Progenitor cell of endocrine pancreas (in vitro differentiated cells): ENCODE measurements at places on chromosomes 16 and 17.

- DNase-seq, result no peak
These were observed 102.9 kb downstream of the HIC1 start for GRCh38 chr17:2157675-2158395.

DNA sequence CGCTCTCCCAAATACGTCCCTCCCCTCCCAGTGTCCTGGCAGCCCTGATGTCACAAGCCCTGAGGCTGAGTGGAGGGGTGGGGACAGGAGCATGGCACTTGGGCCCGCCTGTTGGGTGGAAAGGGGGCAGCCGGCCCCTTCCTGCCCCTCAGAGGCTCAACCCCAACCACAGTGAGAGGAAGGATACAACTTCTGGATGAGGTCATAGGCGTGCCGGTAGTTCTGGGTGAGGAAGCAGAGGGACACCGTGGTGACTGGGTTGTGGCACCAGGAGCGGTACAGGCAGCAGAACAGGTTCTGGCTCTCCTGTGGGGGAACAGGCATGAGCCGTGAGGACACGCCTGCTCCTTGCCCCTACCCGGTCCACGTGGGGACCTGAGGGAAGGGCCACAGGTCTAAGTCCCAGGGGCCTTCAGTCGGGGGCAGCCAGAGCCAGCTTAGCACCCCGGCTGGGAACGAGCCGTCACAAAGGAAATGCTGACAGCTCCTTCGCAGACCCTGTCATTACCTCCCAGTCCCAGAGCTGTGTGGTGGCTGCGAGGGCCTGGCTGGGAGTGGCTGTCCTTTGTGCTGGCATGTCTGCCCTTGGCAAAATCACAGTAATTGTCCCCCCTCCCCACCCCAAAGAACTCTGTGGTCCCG lies 11.2 kb upstream of the MTSS2 start:
- no peak for DNase-seq

DNA sequence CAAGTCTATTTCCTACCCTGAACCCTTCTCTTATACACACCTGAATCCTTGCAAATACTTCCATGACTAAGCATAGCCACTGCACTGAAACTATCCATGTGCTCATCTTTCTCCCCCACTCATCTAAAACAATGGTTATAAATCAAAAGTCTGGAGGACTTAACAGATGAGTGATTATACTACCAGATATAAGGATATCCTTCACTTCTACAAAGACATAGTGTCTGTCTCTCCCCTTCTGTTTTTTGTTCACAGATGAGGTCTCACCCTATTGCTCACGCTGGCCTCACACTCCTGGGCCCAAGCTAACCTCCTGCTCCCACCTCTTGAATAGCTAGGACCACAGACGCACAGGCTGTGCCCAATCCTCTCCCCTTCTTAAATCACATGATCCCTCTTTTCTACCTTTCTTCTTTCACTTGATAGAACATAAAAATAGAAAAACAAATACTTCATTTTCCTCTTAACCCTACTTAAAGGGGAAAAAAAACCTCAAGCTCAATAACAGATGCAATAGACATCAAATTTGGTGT lies 19.2 kb downstream of the CEP112 start:
- no peak for DNase-seq

- no peak for DNase-seq
These were observed 74.8 kb upstream of the CLEC18B start for GRCh38 chr16:74496054-74496453.

DNA sequence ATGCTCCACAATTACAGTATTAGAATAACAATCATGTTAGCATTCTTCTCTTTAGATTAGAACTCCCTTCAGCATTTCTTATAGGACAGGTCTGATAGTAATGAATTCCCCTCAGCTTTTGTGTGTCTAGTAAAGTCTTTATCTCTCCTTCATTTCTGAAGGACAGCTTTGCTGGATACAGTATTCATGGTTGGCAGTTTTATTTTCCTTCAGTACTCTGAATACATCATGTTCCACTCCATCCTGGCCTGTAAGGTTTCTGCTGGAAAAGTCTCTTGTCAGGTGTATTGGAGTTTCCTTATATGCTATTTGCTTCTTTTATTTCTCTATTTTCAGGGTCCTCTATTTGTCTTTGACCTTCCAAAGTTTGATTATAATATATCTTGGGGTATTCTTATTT lies 4.0 kb upstream of the ABCA10 start:
- no peak for DNase-seq

DNA sequence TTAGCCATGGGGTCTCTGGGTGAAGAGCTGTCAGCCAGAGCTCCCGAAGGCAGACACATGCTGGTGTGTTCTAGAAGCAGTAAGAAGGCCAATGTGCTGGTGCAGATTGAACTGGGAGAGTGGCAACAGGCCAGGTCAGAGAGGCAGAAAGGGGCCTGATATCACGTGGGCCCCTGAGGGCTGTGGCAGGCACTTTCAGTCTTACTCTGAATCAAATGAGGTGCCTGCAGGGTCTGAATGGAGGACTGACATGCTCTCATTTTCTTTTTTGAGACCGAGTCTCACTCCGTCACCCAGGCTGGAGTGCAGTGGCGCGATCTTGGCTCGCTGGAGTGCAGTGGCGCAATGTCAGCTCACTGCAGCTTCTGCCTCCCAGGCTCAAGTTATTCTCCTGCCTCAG lies 293.8 kb downstream of the ABCC12 start:
- DNase-seq, result no peak

DNA sequence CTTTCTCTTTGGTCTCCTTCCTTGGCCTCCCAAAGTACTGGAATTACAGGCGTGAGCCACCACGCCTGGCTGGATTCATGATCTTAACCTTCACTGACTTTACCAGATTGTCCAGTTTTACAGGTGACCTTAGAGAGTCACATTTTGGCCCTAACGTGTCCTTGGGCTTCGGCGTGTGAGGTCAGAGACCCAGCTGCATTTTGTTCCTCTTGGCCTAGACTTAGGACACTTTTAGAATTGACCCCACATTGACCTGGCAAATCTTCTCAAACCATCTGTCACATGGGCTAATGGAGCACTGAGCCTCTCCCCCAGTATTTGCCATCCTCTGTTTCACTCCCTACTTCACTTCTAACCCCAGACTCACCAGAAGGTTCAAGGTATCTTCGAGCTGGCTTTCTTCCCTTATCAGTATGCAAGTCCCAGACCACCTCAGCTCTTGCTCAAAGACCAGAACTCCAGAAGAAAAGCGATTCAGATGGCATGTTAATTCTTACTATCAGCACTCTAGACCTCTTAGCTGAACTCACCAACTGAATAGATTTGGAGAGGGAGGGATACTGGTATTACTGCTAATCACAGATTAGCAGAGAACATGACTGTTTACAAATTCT lies 1.7 kb upstream of the CYTH1 start:
- no peak for DNase-seq

DNA sequence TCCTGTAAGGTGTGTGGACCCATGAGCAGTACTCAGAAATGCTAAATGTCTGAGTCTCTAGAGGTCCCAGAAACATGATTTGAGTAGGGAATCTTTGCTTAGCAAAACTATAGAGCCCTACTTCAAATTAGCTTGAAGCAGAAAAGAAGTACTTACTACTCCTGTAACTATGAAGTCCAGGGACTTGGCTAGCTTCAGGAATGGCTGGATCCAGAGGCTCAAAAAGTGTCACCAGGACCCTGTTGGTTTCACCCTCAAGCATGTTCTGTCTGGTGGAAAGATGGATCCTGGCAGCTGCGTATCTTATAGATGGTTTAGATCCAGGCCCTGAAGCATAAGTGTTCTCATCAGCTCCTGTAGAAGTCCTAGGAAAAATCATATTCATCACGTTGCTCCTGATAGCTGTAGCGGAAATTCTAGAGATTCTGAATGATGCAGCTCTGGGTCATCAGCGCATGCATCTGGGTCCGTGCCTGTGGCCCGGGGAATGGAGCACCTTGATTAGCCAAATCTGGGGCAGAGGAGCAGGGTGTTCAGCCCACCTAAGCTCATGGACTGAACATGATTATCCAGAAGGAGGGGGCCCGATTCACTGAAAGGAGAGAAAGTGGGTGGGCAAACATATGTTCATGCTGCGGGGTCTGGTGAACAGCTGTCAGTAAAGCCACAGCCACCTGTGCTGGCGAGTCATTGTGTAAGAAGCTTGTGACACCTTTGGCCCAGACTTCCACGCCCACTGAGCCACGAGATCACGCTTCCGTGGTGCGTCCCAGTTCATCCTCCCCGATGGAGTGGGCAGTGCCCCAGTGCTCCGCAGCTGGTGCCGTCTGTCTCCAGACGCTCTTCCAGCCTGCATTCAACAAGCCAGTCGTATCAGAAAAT lies 260.6 kb downstream of the CPPED1 start:
- no peak for DNase-seq

DNA sequence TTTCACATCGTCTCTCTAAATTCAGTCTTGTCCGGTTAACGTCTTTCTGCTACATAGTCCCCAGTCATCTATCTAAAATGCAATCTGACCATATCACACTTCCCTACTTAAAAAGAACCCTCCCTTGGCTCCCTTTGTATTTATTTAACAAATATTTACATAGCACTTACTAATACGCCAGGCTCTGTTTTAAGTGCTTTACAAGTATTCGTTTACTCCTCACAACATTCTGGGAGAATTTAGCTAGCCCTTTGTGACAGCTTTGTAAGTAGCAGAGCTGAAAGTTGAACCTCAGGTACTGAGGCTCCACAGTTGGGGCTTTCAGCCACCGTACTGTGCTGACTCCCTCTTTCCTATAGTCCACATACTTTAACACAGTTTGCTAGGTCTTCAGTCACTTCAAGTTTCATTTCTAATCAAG lies 9.2 kb downstream of the PAFAH1B1 start:
- no peak for DNase-seq

DNA sequence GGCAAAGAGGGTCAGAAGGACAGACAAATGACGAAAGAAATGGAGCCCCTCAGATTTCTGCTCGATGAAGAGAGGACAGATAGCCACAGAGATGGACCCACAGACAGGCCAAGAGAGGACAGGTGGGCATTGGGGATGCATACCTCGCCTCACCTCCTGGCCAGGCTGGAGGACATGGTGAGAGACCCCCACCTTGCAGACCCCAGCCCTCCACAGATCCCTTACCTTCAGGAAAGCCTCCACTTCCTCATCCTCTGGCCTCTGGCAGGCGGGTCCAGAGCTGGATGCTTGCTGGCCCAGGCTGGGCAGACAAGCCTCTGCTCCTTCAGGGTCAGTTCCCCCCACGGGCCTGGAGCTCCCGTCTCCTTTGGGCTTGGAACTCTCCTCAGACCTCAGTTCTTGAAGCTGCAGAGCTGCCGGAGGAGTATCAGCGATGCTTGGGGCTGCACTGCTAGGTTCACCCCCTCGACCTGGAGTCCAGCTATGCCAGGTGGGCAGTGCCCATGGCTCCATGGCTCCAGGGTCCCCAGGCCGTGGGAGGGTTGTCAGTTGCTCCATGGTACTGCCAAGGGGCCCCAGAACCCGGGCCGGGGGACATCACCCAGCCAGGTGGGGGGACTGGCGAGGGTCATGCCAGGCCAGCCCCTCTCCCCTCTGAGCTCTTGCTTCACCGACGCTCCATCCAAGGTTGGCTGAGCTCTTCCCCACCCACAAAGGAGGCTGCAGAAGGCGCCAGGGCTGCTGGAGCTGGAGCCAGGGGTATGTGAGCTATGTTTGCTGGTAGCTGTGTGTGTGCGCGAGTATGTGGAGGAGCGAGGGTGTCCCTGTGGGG lies 1.0 kb downstream of the TSPOAP1 start:
- DNase-seq, result no peak

GRCh38 chr16:8852534-8852933 lies 16.3 kb downstream of the CARHSP1 start:
- DNase-seq, result no peak

DNA sequence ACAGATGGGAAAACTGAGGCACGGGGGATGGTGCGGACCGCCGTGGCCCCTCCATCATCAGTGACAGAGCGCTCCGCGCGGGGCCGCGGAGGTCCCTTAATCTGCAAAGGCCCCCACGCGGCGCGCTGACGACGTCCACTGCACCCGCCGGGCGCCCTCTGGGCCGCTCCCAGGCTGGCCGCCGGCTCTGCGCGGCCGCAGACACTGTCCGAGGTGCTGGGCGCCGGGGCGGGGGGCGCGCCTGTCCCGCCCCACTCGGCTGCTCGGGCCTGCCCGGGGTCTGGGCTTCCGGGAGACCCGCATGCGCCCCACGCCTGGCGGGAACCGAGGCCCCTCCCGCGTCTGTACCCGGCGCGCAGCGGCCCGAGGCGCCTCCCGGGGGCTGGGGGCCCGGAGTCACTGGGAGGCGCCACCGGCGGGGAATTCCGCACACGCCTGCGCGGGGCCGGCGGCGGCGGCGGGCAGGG lies 550 bp upstream of the RNF213 start:
- peak; percentile 69 for DNase-seq
